Foreskin fibroblast (primary cell): ENCODE measurements at places on chromosomes 6 and 20.
A peak's percentile ranks its signal among the peaks of the same experiment; 100 is the strongest.

GRCh38 chr6:54621285-54621684 is 225.3 kb upstream of the FAM83B start:
- no peak for DNase-seq

DNA sequence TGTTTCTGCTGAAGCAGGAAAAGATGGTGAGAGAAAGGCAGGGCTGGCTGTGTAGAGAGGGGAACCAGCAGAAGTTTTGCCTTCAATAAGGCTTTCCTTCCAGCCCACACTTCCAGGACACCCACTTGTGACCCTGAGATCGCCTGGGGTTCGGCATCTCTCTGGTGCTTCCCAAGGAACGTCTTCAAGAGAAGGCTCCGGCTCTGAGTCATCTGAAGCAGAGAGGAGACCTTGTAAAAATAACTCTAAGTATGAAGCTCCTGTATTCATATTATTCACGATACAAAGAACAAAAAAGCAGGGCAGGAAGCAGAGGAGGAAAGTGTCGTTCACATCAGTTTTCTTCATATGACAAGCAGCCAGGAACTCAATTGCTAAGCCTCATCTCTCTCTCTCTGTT is 95.4 kb upstream of the MRPS10 start:
- peak; percentile 57 for DNase-seq

GRCh38 chr20:48722737-48723191 is 105.0 kb downstream of the PREX1 start:
- DNase-seq, result peak; percentile 65

- no peak for DNase-seq
These were observed 32.8 kb upstream of the TFAP2B start for GRCh38 chr6:50785921-50786320.

DNA sequence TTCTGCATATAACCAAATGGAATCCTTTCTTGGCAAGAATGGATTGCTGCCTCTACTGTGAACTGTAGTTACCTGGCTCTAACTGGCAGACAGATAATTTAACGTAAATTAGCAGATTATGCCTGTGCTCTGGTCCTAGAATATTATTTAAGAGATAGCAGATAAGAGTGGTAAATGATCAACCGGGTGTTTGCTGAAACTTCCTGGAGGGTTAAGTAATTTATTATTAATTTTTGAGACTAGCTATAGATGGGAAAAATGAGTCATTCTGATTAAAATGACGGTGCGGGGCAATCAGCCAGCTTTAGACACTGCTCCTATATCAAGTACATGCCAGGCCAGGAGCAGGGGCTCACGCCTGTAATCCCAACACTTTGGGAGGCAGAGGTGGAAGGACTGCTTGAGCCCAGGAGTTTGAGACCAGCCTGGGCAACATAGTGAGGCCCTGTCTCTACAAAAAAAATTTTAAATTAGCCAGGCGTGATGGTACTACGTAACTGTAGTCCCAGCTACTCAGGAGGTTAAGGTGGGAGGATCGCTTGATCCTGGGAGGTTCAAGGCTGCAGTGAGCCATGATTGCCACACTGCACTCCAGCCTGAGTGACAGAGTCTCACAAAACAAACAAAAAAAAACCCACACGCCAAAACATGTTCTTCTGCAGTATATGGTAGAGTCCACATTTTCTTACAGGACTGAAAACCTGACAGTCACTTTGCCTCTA is 22.6 kb downstream of the B4GALT5 start:
- no peak for DNase-seq

GRCh38 chr6:34497411-34497810 is 31.5 kb downstream of the PACSIN1 start:
- DNase-seq, result no peak

GRCh38 chr6:70394518-70395300 is 18.6 kb upstream of the FAM135A start:
- no peak for DNase-seq

DNA sequence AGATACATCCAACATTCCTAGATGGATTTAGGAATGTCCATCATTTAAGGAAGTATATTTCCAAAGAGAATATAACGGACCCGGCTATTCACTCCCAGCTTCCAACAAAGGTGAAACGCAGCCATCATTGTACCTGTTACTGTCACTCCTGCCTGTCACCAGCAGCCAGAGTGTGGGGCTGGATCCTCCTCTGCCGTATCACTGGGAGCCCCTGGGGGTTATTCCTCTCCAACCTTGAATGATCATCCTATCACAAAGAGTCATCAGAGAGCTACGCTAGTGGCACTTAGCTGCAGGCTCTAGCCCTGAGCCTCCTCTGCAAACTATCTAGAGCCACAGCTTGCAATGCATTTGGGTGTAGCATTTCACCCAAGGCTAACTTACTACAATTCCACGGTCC is 73.6 kb upstream of the NHSL1 start:
- no peak for DNase-seq

GRCh38 chr6:90444160-90444714 is 142.6 kb downstream of the MAP3K7 start:
- no peak for DNase-seq

GRCh38 chr6:109008537-109009235 is 86.0 kb downstream of the SESN1 start:
- DNase-seq, result peak; percentile 47

- DNase-seq, result no peak
These were observed 3.1 kb upstream of the HECA start for GRCh38 chr6:139131736-139132280.

DNA sequence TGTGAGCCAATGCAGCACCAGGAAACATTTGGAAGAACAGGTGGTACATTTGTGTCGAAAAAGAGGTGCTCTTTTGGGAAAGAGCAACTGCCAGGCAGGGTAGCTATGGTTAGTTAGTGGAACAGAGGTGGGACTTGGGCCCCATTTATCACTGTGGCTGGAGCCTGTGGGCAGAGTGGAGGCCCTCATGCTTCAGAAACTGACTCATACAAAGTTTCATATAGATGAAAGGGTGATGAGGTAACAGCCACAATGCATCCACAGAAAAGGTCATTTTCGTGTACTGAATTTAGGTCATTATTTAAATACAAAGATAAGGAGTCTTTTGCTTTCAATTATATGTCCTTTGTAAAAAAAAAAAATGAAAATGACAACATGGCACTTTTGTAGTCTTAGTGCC is 76.4 kb upstream of the HS3ST5 start:
- DNase-seq, result peak; percentile 11

DNA sequence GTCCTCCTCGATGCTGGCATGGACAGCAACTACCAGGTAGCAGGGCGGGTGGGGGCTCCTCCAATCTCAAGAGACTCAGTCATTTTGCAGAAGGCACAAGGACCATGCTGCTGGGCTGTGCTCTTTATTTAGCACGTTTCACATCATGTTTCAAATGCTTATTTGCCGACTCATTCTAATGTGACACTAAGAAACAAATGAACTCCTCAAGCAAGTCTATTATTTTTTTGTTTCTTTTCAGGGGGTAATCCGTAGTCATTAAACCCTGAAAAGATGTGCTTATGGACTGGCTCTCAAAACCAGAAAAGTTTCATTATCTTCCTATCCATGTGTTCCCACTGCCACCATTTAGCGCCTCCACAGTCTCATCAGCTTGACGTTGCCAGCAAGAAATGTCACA is 92.9 kb downstream of the ANKS1A start:
- peak; percentile 45 for DNase-seq

DNA sequence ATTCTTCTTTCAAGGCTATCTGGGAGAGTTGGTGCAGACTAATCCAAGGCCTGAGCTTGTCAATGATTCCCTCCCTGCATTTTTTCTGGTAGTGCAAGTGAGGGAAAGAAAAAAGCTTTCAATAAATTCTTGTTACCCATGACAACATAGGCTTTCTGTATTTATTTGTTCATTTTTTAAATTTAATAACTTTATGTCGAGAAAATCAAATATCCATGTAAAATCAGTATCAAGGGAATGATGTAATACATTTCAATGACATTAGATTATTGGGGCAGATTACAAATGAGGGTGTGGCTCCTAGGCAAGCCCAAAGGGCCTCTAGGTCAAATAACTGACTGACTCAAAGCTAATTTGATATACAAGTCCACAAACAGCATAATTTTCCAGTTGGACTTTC is 104.0 kb downstream of the GJA1 start:
- no peak for DNase-seq

DNA sequence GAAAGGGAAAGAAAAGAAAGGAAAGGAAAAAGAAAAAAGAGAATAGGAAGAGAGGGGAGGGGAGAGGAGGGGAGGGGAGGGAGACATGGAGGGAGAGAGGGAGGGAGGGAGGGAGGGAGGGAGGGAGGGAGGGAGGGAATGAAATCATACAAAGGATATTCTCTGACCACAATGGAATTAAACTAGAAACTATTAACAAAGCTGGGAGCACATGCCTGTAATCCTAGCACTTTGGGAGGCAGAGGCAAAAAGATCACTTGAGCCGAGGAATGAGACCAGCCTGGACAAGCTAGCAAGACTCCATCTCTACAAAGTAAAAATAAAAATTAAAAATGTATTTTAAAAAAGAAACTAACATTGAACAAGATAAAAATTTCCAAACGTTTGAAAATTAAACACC is 62.8 kb downstream of the ILRUN start:
- no peak for DNase-seq

DNA sequence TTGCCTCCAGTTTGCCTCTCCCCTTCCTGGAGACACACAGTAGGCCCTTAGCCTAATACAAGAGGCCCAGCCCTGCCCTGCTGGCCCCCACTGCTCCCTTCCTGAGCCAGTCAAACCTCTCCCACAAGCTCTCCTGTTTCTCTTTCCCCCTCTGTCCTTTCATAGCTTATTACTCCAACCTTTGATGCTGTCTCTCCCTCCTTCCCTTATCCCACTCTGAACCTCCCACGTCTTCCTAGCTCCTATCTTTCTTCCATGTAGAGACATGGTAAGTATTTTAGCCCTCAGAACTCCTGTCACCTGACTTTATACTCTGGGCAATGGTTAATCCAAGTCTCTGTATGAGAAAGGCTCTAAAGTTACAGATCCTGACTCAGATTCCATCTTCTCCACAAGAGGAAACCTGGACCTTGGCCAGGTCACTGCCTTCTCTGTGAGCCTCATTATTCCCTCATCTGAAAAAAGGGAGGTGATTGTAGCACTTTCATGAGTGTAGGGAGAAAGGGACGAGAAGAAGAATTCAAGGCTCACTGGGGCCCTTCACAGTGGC is 6.7 kb downstream of the TGIF2 start:
- peak; percentile 62 for DNase-seq

DNA sequence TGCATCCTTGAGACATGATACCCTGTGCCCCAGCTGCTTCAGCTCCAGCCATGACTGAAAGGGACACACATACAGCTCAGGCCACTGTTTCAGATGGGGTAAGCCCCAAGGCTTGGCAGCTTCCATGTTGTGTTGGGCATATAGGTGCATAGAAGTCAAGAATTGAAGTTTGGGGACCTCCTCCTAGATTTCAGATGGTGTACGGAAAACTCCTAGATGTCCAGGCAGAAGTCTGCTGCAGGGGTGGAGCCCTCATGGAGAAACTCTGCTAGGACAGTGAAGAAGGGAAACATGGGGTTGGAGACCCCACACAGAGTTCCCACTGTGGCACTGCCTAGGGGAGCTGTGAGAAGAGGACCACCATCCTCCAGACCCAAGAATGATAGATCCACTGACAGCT is 1379.0 kb upstream of the MAP3K7 start:
- no peak for DNase-seq

GRCh38 chr20:58546416-58546711 is 31.2 kb upstream of the APCDD1L start:
- no peak for DNase-seq

DNA sequence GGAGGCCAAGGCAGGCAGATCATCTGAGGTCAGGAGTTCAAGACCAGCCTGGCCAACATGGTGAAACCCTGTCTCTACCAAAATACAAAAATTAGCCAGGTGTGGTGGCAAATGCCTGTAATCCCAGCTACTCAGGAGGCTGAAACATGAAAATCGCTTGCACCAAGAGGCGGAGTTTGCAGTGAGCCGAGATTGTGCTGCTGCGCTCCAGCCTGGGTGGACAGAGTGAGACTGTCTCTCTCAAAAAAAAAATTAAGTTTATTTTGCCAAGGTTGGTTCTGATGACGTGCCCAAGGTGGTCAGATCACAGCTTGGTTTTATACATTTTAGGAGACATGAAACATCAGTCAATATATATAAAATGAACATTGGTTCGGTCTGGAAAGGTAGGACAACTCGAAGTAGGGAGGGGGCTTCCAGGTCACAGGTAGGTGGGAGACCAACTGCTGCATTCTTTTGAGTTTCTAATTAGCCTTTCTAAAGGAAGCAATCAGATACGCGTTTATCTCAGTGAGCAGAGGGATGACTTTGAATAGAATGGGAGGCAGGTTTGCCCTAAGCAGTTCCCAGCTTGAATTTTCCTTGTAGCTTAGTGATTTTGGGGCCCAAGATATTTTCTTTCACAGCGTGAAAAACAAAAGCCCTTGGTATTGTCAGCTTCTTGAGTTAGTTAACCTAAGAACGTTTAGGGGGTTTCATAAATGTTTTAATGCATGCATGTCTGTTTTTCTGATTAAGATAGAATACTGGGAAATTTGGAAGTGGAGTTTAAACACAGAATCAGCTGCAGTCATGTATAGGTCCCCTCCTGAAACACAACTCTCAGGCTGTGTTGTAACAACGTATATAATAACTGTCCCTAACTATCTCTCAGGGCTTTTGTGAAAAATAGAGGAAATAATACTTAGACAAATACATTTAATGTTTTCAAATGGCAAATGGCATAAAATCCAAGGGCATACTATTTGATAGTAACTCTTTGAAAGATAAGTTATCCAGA is 16.7 kb downstream of the ACOT13 start:
- DNase-seq, result no peak

DNA sequence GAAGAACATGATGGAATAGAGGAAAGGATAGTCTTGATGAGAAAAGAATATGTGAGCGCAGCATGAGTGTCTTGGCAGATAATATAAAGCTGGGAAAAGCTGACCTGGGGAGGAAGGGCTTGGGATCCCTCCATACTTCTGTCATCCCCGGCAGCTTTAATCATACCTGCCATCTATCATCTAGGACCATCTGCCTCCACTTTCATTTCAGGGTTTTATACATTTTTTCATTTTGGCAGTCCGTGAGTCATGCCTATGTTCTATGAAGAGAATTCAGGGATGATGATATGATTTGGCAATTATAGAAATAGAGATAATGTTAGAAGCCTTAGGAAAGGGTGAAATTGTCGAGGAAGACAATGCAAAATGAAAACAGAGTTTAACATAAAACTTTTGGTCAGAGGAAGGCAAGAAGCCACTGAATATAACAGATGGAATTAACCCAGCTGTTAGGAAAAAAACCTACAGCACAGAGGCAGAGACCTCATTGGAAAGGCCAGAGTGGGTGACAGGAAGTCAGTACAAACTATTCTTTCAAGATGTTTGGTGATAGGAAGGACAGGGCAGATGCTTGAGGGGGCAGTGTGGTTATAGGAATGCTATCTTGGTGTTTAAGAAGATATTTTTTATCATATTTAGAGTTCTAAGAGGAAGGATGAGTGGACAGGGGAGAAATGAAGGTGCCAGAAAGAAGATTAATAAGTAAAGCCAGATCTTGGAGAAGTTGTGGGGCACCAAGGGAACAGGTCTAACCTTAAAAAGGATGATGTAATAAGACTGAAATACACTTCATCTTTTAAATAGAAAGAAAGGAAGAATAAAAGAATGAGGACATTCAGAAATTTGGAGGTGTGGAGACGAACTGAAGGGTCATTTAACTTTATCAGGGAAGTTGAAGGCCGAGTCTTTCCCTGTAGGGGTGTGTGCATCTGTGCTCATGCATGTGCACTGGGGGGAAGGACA is 37.8 kb downstream of the MARCKS start:
- no peak for DNase-seq
